SIG-M5 (cell line): ENCODE measurements at places on chromosomes 4 and X.
A peak's percentile ranks its signal among the peaks of the same experiment; 100 is the strongest.

DNA sequence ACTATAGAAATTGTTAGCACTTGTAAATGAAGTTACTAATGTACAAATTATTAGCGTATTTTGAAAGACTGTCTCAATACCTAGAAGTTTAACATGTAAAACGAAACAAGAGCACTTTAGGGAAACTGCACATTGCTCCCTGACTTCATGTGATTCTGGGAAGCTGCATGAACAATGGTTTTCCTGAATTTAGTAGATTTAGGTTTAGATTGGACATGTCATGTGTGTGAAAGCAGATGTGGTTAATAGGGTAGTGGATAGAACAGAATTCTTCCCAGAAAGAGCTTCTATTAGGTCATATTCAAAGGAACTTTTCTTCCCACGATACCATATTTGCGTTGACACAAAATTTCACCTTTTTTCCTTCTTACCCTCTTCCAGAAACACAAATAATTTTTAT, 14.9 kb upstream of the CXCL8 start:
- no peak for DNase-seq

DNA sequence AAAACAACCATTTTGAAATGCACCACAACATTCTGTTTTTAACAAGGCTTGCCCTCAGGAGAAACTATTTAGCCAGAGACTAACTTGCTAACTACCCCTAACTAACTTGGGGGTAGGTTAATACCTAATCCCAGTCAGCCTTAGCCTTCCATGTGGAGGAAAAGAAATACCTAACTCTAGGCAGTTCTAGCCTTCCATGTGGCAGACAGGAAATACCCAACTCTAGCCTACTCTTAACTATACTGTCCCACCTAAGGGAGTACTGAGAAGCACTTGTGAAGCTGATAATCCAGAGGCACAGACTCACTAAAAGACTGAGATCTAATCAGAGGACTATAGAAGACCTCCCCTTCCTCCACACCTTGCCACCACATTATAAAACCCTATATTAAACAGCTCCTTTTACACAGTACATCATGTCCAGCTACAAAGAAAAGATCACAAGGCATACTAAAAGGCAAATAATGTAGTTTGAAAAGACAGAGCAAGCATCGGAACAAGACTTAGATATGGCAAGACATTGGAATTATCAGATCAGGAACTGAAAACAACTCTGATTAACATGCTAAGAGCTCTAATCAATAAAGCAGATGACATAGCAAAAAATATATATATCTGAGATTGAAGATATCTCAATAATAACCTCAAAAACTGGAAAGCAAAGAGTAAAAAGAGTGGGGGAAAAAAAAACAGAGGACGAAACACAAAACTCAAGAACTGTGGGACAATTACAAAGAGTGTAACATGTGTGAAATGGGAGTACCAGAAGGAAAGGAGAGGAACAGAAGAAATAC, 52.2 kb downstream of the FRYL start:
- DNase-seq: no peak

DNA sequence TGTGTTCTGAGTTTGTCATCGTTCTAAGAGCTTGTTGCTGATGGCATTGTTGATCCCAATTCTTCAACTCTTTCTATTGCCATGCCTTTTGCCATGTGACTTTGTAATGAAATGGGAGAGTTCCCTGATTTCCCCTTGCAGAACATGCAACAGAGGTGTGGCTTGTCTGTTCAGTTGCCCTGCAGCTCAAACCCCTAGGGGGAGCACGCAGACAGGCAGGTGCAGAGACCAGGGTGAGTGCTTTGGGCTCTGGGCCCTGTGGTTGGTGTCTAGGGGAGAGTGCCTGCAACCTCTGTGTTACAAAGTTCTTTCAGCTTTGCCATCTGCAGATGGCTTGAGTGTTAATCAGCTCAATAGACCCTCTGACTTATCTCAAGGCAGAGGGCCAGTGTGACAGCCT, 332.7 kb downstream of the MID1IP1 start:
- DNase-seq: no peak

- no peak for DNase-seq
These were observed 112.5 kb downstream of the SCLT1 start for GRCh38 chr4:128980816-128981326.

DNA sequence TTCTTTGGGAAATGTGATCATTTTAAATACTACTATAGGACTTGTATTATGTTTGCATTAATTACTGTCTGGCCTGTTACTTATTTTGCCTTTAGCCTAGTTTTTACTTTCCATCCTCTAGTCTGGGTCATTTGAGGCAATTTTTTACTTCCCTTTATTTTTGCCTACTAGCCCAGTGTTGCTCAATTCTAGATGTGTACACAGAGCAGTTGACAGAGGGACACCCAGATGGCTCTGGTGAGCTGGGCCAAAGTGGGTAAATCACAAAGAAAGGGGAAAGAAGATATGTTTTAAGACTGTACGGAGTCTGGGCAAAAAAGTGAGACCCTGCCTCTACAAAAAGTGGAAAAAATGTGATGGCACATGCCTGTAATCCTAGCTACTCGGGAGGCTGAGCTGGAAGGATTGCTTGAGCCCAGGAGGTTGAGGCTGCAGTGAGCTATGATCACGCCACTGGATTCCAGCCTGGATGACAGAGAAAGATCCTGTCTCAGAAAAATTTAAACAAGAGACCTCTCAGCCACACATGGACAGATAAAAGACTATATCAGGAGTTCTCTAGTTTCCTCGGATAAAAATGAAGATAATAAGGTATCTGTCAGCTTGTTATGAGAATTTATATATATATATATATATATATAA, 35.7 kb downstream of the APOO start:
- peak; percentile 40 for DNase-seq

DNA sequence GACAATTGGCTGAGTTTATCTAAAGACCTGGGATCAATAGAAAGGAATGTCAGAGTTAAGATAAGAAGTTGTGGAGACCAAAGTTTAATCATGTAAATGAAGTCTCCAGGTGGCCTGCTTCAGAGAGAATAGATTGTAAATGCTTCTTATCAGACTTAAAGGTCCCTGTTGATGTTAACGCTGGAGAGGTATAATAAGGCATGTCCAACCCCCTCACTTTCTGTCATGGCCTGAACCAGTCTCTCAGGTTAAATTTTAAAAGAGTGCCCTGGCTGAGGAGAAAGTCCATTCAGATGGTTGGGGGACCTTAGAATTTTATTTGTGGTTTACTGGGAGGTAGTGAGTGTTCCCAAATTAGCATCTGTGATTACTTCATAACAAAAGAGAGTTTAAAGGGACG, 86.7 kb downstream of the AKAP4 start:
- DNase-seq: no peak

DNA sequence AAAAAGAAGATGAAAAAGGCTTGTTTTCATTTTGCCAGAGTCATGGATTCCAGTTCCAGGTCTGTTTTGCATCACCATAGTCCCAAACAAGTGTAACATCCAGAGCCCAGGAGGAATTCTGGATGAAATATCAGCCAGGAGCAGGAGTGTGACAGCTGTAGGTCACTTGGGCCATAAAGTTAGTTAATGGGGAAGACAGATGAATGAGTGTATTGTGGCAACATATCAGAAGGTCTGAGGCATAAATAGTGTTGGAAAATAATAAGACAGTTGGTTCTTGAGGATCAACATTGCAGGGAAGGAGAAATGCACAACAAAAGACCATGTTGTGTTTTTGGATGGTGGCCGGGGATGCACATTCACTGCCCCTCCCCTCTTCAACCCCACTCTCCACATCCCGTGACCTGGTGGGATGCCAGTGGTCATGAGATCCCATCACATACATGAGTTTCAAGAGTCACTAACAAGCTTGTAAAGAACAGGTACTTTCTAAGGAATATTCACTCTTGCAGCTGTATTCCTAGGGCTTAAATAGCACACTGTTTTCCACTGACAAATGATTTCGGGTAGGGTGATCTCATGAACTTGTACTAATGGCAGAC, 83.1 kb upstream of the IGFBP7 start:
- no peak for DNase-seq

- DNase-seq: no peak
These were observed 487.4 kb downstream of the INPP4B start for GRCh38 chr4:142358656-142359055.

DNA sequence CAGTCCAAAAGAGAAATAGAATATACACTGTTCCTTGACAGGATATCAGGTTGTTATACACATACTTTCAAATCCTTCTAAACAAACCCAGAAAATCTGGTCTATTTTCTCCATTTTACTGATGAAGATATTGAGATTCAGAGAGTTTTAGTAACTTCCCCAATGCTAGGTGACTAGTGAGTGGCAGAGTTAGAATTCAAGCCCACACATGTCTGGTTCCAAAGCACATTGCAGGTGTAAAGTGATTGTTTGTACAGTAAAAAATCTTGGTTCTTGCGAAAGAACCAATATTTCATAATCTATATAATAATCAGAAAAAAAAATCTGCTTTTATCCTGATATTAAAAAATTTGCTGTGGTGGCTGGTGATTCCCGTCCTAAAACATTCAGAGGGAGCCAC, 39.5 kb upstream of the EMCN start:
- no peak for DNase-seq

- no peak for DNase-seq
These were observed 21.2 kb downstream of the TRIML1 start for GRCh38 chr4:188160406-188160805.

GRCh38 chr4:112884406-112884805, 165.0 kb upstream of the ANK2 start:
- no peak for DNase-seq

GRCh38 chrX:111352424-111352823, 59.6 kb downstream of the DCX start:
- no peak for DNase-seq

DNA sequence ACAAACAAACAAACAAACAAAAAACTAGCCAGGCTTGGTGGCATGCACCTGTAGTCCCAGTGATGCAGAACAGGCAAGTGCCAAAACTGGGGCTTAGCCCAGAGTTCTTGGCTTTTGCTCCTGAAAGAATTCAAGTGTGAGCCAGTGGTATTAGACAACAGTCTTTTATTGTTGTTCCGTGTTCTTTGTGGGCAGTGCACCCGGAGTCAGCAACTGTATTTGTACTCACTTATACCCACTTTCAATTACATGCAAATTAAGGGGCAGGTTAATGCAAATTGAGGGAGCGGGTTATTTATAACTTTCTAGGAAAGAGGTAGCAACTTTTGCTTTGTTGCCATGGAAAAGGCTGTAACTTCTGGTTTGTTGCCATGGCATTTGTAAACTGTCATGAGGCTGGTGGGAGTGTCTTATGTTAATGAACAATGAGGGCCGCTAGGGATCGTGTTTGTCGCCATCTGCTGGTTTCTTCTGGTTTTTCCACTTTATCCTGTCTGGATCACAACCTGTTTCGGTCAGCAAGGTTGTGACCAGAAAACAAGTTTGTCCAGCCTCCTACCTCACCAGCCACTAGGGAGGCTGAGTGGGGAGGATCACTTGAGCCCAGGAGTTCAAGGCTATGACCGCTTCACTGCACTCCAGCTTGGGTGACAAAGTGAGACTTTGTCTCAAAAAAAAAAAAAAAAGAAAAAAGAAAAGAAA, 88.8 kb upstream of the ESX1 start:
- no peak for DNase-seq

GRCh38 chrX:17027931-17028330, 81.5 kb downstream of the REPS2 start:
- no peak for DNase-seq

DNA sequence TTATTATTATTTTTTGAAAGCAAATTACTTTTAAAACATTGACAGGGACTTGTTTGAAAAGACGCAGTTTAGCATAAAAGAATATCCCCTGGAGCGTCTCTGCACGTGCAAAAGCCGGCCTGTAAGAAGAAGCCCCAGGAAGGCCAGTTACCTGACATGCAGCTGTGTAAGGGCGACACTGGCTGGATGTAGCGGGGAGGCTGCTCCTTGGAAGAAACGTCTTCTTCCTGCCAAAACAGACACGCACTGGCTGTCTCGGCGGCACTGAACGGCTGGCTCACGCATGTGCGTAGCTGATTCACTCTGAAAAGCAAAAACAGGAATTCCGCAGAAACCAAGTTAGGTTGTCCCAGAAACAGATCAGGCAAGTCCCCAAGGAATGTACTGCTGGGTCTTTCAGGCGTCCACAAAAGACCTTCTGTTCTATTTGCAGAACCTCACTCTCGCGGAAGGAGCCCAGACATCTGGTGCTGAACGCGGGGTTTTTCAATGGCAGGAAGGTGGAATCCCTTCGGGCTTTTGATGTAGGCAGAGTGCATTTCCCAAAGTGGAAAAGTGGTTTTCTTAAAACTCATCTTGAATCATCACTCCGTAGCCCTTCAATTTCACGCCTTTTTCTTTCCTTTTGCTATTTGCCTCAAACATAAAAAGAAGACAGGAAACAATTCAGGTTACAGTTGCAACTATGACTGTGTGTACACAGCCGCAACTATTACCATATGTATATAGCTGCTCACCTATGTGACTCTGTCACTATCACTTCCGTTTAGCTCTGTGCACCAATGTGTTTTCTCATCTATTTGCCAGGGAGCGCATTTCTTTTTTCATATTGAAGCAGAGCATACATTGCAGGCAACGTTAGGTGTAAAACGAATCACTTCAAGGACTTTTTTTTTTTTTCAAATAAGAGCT, 38.1 kb upstream of the ARSH start:
- no peak for DNase-seq

DNA sequence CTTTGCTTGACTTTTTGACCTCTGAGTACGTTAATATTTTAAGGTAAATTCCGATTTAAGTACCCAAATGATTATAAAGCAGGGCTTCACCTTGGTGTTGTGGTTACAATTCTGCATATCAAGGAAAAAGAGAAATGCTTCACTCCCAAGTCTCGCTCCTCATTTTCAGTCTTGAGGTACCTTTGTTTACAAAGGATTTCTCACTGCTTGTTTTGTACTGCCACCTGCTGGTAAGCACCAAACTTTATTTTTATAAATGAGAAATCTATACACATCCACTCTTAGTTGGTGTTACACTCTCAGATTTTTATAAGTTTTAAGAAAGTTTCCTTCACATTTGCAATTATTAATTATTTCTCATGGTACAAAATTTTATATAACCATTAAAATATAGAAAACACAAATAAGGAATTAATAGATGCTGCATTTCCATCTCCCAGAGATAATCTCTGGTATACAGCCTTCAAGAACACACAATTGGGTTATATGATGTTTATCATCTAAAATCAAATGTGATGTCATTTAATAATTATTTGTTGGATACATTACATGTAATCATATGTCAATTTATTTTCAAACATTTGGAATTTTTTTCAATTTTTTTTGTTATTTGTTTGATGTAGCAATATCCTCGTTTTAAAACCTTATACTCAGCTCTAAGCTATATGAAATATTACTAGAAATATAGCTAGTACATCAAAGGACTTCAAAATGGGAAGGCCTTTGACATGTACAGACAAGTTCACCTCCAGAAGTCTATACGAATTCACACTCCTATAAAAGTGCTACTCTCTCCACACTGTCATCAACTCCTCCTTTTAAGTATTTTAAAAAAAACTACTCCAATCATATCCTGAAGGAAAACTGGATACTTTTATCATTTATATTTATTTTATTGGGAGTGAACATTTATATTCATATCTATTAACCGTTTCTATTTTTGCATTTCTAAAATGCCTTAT, 179.9 kb downstream of the KCNIP4 start:
- DNase-seq: no peak

DNA sequence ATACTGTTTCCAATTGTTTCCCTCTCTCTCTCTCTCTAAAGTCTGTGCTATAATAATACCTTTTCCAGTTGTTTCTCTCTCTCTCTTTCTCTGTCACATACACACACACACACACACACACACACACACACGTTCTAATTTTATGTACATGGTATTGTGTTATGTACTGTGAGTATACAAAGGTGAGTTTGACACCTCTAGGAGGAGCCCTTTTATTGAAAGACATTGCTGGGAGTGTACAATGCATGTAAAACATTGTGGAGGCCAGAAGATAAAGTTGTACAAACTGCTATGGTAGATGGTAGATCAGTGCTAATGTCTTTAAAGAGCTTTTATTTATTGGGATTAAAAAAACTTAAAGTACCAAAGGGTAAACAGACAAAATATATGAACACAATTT, 53.6 kb downstream of the BLTP1 start:
- DNase-seq: no peak
